ENCODE measurements at places on chromosomes 5 and 9.

DNA sequence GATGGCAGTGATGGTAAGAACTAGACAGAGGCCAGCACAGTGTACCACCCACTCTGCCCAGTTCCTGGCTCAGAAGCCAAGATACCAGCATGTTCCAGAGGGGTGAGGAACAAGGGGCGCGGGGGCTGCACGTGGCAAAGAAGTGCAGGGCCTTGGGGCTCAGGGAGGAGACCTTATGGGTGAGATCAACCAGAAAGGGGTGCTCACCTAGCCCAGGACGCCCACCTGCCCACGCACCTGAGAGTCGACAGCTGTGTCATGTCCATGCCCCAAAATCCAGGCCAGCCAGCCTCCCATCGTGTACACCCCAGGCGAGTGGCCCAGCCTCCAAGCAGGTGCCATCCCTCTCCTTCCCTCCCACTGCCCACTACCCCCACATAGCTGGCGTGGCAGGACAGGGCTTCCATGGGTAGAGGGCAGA lies 34.9 kb downstream of the BICD2 start:
- no peak for DNase-seq

DNA sequence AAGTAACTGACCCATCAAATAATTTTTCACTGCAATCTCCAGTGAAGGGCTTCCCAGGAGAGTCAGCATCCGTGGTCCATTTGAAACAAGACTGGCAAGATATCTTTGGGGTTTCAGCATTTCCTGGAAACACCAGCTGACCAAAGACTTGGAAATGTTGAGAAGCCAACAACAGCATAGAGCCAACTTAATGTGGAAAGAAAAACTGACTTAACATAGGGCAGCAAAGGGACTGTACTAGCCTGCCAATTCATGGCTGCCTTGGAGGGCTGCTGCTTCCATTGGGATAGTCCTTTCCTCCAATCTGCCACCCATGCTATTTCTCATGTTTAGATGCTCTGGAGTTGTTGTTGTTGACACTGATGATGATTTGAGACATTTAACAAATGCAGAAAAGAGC lies 76.5 kb upstream of the SPDL1 start:
- DNase-seq = no peak

- no peak for DNase-seq
These were observed 10.2 kb upstream of the LCN15 start for GRCh38 chr9:136774416-136775045.

- DNase-seq = peak; percentile 34
These were observed 176.4 kb downstream of the KIF4B start for GRCh38 chr5:155189981-155190380.

DNA sequence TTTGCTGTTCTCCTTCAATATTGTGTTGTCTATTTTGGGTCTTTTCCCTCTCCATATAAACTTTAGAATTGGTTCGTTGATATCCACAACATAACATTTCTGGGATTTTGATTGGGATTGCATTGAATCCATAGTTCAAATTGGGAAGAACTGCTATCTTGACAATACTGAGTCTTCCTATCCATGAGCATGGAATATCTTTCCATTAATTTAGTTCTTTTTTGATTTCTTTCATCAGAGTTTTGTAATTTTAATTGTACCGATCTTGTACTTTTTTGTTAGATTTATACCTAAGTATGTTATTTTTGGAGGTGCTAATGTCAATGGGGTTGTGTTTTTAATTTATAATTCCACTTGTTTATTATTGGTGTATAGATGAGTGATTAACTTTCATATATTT lies 135.1 kb downstream of the NR3C1 start:
- no peak for DNase-seq

DNA sequence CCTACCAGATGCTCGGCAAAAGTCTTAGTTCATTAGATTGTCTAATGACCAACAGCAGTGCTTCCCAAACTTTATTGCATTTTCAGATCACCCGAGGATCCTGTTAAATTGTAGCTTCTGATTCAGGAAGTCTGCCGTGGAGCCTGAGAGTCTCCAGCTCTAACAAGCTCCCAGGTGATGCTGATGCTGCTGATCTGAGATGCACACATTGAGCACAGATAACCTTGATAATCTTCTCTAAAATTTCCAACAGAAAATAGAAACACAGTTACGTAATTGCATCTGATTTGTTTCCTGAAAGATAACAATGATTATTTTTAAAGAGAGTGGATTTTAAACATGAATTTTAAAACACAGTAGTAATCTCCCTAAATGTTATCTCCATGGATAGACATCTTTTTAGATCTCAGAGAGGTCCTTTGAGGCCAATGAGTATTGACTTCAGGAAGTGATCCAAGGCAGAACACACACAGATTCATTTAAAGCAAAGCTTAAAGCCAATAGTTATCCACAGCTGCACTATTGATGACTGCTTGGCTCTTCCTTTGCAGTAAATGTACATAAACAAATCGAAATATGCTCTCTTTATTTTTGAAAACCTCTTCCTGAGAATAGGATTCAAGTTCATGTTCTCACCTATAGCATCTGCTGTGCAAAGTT lies 122.8 kb upstream of the TNPO1 start:
- DNase-seq = no peak

GRCh38 chr9:133273819-133274218 lies 1.2 kb downstream of the ABO start:
- peak; percentile 5 for DNase-seq

DNA sequence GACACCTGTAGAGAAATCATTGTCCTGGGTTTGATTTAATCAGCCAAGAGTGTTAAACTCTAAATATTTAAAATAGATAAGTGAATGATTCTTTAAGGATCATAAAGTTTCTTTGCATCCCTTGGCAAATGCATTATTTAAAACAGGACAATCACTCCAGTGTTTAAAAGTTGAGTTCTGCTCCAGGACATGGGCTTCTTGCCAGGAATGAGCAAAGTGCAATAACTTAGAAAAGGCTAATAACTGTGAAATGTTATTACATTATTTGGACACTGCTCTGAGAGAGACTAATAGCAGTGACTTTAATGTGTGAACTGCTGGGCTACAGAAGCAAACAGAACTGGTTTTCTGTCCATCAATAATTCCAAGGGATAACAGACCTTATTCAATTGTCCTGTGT lies 283.3 kb downstream of the GABRB2 start:
- DNase-seq = no peak

GRCh38 chr5:9339206-9339818 lies 206.6 kb downstream of the SEMA5A start:
- DNase-seq = peak; percentile 9

GRCh38 chr9:109779711-109780452 lies at the start of gene PALM2AKAP2:
Gene PALM2AKAP2, plus strand, starts transcription at chr9:109780198. Its CDS starts 291 bp downstream, at chr9:109780489.
- peak; percentile 72 for DNase-seq

- peak; percentile 88 for DNase-seq
These were observed 37.7 kb upstream of the STXBP1 start for GRCh38 chr9:127574072-127574993.

- peak; percentile 95 for DNase-seq
These were observed at the start of gene PSMB7 for GRCh38 chr9:124415102-124415851. Gene PSMB7, minus strand, starts transcription at chr9:124415442. Its CDS starts 17 bp downstream, at chr9:124415425.

DNA sequence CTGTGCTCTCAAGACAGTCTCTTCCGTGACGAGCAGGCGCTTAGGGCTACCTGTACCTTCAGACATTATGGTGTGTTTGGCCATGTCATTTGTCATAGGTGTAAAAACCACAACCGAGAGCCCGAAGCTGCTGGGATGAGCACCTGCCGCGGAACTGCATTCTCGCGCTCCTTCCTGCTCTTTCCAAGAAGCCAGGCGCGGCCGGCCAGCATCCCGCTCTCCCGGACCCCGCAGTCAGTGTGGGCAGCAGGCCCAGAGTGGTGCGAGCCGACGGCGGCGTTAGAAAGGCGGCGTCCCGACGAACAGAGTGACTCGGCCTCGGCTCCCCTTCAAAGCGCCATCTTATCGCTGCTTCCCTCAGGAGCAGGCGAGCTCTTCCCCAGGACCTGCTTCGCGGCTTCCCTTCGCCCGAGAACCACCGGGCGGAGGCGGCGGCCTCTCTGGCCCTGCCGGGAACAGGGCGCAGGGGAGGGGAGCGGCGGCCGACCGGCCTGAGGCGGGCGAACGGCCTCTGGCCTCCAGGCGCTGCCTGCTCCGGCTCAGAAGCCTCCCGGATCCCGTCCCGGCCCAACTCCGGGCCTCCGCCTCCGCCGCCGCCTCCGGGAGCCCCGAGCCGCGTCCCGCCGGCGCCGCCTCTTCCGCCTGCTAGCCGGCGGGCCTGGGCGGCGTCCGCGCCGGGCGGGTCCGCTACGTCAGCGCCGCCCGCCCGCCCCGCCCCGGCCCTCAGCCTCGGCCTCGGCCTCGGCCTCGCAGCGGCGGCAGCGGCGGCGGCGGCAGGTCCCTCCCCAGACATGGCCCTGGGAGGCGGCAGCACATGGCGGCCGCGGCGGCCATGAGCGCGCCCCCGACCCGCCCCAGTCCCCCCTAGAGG lies at the start of gene FAM120A:
TSS of gene FAM120A (plus strand) at position 741 of the 871 bp plus-strand sequence. CDS start 231 bp downstream, outside the sequence.
- DNase-seq = peak; percentile 90

GRCh38 chr9:136943291-136944211 lies 987 bp downstream of the FBXW5 start:
- peak; percentile 44 for DNase-seq

GRCh38 chr5:112549127-112549526 lies 130.1 kb upstream of the EPB41L4A start:
- no peak for DNase-seq

DNA sequence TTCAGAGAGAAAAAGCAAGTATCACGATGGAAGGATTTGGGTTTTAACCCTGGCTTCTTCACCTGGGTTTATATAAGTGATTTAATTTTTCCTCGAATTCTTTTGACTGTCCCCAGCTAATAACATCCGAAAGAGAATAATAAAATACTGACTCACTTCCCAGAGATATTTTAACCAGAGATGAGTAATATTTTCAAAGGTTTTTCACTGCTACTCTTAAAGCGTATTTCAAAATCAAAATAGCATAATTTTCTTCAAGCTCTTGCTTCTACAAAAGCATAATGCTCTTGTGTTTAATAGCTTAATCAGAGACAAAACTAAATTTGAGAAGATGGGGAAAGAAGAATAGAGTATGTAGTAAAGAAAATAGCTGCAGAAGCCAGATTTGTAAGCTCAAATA lies 215.2 kb upstream of the PTGER4 start:
- DNase-seq = no peak

DNA sequence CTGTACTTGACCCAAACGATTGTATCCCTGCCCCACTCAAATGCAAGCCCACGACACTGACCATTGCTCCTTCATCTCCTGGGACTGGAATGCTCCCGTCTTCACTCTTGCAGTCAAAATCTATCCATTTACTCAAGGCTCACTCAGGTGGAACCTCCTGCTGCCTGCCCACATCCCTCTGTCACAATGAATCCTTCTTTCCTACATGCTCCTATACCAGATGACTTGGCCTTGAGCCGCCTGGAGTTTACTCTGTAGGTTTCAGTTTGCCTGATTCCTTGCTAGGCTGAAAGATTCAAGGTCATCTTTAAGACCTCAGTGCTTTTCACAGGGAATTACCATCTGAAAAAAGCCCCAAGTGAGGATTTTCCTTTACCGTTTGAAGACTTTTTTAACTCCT lies 264.1 kb downstream of the GLIS3 start:
- DNase-seq = peak; percentile 65

DNA sequence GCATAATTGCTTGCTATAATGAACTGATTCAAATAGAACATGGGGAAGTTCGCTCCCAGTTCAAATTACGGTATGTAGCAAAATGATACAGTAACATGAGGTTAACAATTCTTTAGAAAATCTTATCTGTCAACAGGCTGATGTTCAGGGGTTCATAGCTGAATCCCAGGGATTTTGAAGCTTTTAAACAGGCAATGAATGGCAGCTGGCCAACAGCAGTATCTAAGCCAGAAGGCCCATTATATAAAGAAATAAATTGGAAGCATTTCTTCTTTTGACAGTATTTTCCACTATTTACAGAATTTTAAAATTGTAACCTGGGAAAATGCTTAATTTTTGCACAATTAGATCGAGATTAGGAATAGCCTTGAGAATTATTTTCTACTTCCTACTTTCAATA lies 126.8 kb downstream of the PDE8B start:
- no peak for DNase-seq

- DNase-seq = no peak
These were observed 37.9 kb downstream of the FBXO38 start for GRCh38 chr5:148421661-148422060.

DNA sequence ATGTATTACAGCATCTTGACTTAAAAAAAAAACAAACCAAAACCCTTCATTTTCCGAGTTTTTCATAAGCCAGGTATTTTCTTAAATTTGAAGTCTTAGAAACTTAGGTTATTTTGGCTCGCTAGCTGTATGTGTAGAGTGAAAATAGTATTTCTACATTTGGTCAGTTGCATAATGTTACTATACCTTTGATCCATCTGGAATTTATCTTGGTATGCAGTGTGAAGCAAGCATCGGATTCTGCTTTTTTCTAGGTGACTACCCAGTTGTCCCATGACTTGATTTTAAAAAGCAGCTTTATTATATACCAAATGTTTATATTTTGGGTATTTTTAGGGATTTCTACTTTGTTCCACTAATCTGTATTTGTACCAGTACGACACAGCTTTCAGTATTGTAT lies 27.7 kb downstream of the UBAP1 start:
- DNase-seq = no peak

GRCh38 chr5:106376522-106376921 lies 1294.2 kb downstream of the EFNA5 start:
- DNase-seq = peak; percentile 55

DNA sequence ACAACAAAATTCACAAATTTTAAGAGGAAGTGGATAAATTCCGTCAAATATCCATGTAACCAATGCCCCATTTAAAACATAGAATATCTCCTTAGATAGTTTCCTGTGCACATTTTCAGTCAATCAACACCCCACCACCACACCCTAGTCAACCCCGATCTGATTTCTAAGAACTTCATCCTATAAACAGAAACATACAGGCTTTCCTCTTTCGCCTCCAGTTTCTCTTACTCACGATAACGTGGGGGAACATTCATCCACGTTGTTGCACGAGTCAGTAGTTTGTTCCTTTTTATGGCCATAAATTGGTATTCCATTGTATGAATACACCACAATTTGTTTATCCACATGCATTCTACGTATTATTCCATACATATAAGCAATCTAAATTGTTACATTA lies 35.6 kb upstream of the TRIO start:
- no peak for DNase-seq

DNA sequence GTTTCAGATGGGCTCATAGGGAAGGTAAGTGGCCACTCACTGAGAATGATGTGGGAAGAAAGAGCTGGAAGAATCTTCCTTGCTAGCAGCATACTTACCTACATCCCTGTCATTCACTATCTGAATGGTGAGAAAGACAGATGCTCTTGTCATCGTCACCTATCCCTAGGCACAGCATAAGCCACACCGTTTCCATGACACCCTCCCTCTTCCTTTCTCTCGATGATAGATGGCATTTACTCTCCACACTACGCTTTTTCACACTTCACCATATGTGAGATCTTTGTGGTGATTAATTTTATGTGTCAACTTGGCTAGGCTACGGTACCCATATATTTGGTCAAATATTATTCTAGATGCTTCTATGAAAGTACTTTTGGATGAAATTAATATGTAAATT lies 44.4 kb upstream of the FER start:
- DNase-seq = no peak
